ENCODE measurements at places on chromosomes 7 and 10.

GRCh38 chr7:148723166-148723559, 24.5 kb downstream of the CUL1 start:
- H3K4me1 ChIP-seq, result peaks cover 13% of the 10 kb centered on the region
- H3K27ac ChIP-seq, result no peak overlapping the region
- H3K27me3 ChIP-seq, result no peaks in the 10 kb centered on the region
- DNase-seq, result no peak

- H3K36me3 ChIP-seq, result no peaks in the 10 kb centered on the region
- H3K4me1 ChIP-seq, result no peaks in the 10 kb centered on the region
- no peak for DNase-seq
Measured at GRCh38 chr10:35762311-35763030, 120.4 kb upstream of the FZD8 start.

- H3K4me3 ChIP-seq, result no peak overlapping the region
- no peaks in the 10 kb centered on the region for H3K27me3 ChIP-seq
- DNase-seq, result peak; percentile 15
Measured at GRCh38 chr10:33112831-33113455, 154.9 kb upstream of the ITGB1 start.

- H3K4me1 ChIP-seq, result no peaks in the 10 kb centered on the region
- H3K4me3 ChIP-seq, result no peak overlapping the region
- no peaks in the 10 kb centered on the region for H3K27me3 ChIP-seq
- no peaks in the 10 kb centered on the region for H3K36me3 ChIP-seq
Measured at GRCh38 chr10:107032700-107033401, 131.7 kb downstream of the SORCS1 start.

GRCh38 chr10:6200734-6201515, 1.8 kb upstream of the PFKFB3 start:
- DNase-seq, result no peak
- H3K27ac ChIP-seq, result no peak overlapping the region
- H3K4me1 ChIP-seq, result peaks cover 21% of the 10 kb centered on the region
- no peaks in the 10 kb centered on the region for H3K36me3 ChIP-seq
- H3K4me3 ChIP-seq, result peak overlapping the region; percentile 35

Data from keratinocyte (primary cell).